A549 (cell line): ENCODE measurements at places on chromosomes 16 and 17.
A peak's percentile ranks its signal among the peaks of the same experiment; 100 is the strongest.

- DNase-seq: peak; percentile 19
Measured at GRCh38 chr16:55056585-55057401, 126.1 kb downstream of the IRX5 start.

DNA sequence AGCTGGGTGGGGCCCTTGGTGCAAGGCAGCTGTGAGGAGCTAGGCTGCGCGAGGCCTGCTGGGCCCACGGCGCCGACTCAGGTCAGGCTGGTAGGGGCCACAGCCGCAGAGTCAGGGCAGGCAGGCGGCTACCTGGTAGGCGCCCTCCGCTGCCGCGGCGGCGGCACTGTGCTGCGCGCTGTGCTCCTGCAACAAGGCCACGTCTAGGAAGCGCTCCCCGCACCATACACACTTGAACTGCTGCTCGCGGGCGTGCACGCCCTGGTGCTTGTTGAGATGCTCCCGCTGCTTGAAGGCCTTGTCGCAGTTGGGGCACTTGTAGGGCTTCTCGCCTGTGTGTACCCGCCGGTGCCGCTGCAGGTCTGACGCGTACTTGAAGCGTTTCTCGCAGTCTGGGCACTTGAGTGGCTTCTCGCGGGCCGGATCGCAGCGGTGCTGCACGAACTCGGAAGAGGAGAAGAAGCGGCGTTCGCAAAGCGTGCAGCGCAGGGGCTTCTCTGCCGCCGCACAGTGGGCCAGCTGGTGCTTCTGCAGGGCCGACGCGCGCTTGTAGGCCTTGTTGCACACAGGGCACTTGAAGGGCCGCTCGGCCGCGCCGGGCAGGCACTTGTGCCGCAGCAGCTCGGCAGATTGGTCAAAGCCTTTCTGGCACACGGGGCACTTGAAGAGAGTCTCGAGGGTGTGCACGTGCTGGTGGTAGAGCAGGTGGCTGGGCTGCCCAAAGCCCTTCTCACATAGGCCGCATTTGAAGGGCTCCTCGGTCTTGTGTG, 3.9 kb downstream of the ZNF319 start:
- no peak for DNase-seq

DNA sequence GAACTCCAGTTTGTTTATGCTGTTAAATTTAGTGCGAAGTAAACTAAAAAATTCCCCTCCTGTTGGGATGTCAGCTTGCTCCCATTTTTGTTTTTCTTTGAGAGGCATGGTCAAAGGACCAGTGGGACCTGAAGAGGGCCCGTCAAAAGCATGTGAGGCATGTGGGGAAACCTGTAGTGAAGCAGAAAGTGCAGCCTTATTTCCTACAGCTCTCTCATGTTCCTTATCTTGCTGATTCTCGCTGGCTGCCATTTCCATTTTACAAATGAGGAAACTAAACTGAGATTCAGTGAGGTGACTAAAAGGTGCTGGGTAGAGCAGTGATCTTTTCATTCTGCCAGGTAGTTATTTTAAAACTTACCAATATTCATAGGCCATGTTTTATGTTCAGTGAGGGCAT, 27.1 kb downstream of the EPN2 start:
- no peak for DNase-seq

DNA sequence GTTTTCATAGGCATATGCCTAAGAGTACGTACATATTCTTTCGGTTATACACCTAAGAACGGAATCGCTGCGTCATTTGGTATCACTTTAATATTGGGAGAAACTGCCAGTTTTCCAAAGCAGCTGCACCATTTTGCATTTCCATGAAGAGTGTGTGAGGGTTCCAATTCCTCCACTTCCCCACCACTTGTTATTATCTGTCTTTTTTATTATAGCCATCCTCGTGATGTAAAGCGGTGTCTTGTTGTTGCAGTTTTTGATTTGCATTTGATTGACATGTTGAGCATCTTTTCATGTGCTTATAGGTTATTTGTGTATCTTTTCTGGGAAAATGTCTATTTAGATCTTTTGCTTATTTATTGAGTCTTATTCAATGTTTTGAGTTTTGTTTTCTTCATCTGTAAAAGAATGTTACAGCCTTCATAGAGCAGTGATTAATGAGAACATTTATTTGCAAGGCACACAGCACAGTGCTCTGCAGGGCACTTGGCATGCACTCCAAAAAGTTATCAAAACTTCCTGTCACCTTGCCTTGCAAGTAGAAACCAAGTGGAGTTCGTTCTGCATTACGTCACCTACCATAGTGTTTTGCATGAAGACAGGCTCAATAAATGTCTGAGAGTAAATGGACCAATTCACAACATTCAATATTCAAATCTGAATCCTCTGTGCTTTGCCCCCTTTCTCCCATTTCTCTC, 26.6 kb upstream of the ST6GALNAC1 start:
- no peak for DNase-seq

DNA sequence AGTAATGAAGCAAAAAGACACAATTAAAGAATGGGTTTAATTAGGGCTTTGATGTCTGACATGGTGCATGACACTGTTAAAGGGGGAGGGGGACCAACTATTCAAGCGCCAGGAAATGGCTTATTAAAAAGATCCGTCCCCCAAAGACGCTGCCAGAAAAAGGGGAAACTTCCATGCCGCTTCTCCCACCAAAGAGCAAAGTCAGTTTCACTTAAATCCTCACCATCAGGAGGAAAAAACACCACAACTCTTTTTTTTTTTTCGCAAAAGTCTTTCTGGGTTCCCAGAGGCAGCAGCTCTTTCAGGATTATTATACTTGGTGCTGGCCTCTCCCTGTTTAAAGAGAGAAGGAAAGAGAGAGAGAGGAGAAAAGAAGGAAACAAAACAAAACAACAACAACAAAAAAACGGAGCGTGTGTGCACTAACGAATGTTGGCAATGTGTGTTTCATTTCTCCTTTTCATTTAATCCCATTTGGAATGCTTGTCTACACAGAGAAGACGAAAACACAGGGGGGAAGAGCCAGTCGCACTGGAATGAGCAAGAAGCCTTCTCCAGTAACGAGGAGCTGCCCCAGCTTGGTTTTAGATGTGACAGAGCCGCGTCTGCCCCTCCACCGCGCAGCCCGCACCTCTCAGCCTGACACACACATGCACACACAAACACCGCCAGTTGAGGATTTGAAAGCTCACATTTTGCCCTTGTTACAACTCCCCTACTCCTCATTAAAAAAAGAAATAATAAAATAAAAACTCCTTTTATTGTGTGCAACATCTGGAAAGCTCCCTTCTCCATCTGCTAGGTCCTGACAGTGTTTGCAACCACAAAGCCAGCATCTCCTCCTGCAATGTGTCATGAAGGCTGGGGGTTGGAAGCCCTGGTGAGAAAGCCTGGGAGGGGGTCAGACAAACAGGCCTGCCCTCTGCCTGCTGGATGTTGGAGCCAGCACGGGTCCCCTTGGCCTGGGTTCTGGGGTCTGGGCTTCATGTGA, 32.7 kb upstream of the AXIN2 start:
- DNase-seq: no peak

- no peak for DNase-seq
Measured at GRCh38 chr17:75996665-75997590, 3.7 kb upstream of the CDK3 start.

- DNase-seq: no peak
Measured at GRCh38 chr16:62872339-62872738, 836.1 kb upstream of the CDH8 start.

DNA sequence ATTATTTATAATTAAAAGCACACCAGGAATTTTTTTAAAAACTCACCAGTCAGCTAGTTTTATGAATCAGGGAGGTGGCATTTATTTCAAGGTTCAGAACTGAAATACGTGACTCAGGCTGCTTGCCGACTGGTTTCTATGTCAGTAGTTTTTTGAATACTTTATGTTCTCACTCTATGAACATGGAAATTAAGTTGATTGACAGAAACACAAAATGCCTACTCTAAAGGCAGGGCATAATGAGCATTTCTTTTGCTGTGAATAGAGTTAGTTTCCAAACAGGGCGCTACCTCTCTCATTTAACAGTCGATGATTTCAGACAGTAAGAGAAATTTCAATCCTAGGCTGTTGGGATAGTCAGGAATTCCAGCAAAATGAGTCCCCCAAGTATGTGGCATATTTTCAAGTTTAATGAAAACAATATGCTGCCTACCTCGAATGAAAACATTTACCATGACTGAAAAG, 6.7 kb downstream of the HS3ST3B1 start:
- DNase-seq: no peak

GRCh38 chr16:67176662-67177061, 6.3 kb downstream of the NOL3 start:
- DNase-seq: no peak
